A172 (cell line): ENCODE measurements at places on chromosomes 5 and 9. TPM values are rescaled to one million over a fixed set of nuclear protein-coding genes. Genes with fewer than 3 reads are reported as not detected.

DNA sequence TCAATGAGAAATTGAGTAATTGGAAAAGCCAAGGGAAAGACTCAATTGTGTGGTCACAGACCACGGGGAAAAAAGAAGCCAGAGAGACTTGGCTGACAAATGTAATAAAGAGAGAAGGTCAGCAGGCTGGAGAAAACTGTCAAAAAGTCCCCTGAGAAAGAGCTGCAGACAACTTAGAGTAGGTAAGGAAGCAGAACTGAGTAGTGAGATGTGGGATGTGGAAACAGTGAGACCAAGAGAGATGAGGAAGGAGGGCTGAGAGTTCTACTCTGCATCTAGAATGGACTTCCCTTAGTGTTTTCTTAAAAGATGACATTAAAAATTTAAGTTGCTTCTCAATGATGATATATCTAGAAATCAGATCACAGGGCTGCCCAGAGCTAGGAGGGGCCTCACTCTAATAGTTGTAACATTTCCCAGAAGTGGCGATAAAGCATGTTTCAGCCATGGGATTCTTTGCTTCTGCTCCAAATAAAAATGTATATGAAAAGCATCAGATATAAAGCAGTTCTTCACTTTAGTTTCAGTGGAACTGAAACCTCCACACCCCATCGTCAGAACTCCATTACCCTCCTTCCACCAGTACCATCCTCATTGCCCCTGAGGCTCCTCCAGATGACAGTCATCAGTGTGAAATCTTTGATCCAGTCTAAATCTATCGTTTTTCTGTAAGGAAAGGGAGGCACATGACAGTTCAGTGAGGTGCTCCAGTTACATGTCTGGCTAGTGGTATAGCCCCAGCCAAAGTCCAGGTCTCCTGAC lies 80.6 kb downstream of the SPEF2 start:
- DNase-seq, result no peak

Gene GTF3C4
- total RNA-seq, result 29.5 and 30.8 TPM in 2 replicates

Gene WNT8A
- not detected in 2 replicates for total RNA-seq

DNA sequence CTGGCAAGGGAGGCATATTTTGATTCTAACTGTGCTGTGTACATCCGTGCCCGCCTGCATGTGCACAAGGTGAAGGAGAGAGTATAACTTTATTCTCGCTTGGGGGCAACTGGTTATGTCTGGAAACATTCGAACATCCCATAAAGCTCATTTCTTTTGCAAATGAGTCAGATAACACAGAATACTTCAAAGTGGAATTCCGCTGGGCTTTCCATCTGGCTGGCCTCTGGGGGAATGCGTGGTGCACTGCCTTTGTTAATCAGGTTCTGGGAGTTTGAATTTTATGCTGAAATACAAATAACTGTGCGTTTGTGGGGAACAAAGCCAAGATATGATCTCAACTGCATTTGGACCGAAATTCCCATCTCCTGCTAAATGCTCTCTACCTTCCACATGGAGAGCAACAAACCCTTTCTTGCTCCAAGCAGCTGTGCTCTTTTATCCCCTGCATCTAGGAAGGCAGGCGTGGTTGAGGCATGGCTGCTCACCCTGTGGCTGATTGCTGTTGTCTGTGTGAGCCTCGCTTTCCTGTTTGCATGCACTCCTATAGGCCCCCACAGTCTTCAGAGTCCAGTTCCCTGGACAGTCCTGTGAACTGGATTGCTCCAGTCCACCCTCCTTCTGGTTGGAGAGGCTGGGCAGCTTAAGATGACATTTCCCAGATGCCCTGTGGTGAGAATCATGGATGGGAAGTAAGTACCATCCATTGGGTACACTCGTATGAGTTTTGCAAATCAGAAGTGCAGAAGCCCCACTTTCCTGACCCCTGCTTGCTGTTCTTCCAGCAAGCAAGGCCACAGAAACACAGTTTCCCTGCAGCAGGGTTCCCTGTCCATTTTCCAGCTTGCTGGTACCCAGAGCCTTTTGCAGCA lies 82.9 kb upstream of the ALDH1B1 start:
- DNase-seq, result peak; percentile 14

DNA sequence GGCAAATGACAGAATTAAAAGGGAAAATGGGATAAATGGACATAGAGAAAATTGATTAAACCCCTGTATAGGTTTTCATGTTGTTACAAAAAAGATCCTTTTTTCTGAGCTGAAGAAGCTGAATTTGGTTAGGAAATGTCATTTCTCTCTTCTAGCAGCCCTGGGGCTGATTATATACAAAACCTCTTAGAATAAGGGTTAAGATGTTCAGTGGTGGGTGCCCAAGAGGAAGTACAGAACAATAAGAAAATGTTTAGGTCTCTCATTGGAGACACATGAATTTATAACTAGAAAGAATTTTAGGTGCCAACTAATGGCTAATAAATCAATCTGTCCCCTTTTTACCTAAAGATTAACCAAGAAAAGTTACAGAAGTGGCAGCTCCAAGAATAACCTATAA lies 14.2 kb downstream of the ABHD17B start:
- no peak for DNase-seq

Gene SLC9A3
- 4.7 and 5.8 TPM in 2 replicates for total RNA-seq

Gene ADAMTS6
- total RNA-seq, result 15.9 and 21.1 TPM in 2 replicates

GRCh38 chr9:68536876-68537615 lies 3.6 kb downstream of the TMEM252 start:
- DNase-seq, result no peak

DNA sequence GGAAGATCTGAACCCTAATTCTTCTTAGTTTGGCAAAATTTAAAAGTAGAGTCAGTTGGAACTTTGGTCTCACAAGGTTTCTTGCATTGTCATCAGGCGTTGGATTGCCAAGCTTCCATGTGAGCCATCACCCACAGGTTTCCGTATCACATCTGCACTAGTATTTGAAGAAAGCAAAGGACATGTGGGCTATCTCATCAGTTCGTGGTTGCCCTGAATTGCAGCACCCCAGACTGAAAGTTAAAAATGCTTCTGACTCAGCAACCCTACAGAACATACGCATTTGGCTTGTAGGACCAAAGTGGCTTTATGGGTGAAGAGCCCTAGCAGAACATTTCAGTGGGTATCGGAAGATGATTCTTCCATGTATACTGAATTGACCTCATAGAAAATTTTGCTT lies 358.0 kb downstream of the ENC1 start:
- DNase-seq, result no peak

Gene HTR4
- not detected in 2 replicates for total RNA-seq

Gene SLIT3
- 0.12 and 0.31 TPM in 2 replicates for total RNA-seq

Gene FYB1
- total RNA-seq, result 0.05 and 0.12 TPM in 2 replicates
